ENCODE measurements at places on chromosomes 1 and 21. TPM values are rescaled to one million over a fixed set of nuclear protein-coding genes. Genes with fewer than 3 reads are reported as not detected.

- DNase-seq, result no peak
These were observed 84.6 kb downstream of the SYT2 start for GRCh38 chr1:202625416-202626360.

DNA sequence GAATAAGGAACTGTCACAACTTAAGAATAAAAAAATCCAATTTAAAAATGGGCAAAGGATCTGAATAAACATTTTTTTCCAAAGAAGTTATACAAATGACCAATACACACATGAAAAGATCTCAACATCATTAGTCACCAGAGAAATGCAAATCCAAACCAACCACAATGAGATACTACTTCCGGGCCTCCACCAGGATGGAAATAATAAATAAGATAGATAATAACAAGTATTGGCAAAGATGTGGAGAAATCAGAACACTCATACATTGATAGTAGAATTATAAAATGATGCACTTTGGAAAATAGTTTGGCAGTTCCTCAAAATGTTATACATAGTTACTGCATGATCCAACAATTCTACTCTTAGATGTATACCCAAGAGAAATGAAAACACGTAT, 18.7 kb downstream of the ZSWIM5 start:
- DNase-seq, result no peak

- no peak for DNase-seq
These were observed 40.3 kb upstream of the LRRC8B start for GRCh38 chr1:89484092-89485038.

GRCh38 chr1:241985787-241986186, 13.1 kb downstream of the MAP1LC3C start:
- no peak for DNase-seq

SFN gene
- 23.5 TPM for polyA plus RNA-seq

- DNase-seq, result no peak
These were observed 20.7 kb upstream of the PADI4 start for GRCh38 chr1:17287130-17287776.

DNA sequence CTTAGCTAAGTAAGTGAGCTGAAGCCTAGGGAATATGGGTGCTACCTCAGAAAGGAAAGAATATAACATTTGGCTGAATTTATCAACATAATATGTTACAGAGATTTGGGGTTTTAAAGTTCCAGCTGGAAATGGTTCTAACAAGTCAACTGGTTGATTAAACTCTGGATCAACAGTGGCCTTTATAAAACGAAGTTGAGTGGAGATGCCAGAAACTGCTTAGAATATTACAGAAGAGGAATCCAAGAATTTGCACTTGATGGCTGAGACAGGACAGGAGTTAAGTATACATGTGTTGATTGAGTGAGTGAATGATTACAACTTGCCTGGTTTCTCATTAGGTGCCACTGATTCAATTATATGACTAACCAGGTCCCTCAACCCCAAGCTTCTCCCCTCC, 7.4 kb upstream of the ZBTB17 start:
- no peak for DNase-seq

- DNase-seq, result no peak
These were observed 31.0 kb downstream of the ZNF496 start for GRCh38 chr1:247300491-247301175.

DNA sequence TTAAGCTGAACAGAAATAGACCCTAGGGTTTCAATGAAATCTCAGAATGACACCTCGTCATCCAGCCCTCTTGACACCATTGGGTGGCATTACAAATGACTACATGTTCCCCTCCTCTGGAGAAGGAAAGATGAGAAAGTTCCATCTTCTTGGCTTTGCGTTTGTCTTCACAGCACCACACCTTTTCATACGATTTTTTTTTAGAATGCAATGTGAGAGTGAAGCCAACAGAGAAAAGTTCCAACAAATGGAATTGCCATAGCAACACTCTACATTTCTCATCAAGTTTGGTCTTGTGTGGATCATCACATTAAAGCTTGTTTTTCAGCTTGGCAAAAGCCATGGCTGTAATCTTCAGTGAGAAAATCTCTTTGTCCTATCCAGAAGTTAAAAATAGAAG, 183.4 kb upstream of the SNX7 start:
- no peak for DNase-seq

LCE1B gene
- polyA plus RNA-seq, result not detected

GRCh38 chr1:231969076-231969475, 342.5 kb downstream of the DISC1 start:
- no peak for DNase-seq

UBXN11 gene
- 12.2 TPM for polyA plus RNA-seq

GPR153 gene
- 12.9 TPM for polyA plus RNA-seq

CSMD2 gene
- 0.32 TPM for polyA plus RNA-seq

DNA sequence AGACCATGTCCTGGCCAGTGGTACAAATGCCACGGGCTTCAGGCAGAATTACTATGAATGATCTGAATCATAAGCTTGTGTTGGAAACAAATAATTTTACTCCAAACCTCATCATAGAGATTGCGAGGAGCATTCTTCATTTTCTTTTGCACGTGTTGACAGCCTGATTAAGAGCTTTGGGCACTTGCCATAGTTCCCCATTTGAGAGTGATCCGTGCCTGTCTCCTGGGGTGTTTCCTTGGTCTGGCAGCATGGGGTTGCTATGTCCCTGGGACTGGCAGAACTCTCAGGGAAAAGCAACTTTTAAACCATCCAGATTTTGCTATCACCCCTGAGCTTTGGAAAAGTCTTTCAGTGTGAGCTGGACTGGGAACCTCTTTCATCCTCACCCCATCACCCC, 54.3 kb upstream of the KCNJ6 start:
- no peak for DNase-seq

DNA sequence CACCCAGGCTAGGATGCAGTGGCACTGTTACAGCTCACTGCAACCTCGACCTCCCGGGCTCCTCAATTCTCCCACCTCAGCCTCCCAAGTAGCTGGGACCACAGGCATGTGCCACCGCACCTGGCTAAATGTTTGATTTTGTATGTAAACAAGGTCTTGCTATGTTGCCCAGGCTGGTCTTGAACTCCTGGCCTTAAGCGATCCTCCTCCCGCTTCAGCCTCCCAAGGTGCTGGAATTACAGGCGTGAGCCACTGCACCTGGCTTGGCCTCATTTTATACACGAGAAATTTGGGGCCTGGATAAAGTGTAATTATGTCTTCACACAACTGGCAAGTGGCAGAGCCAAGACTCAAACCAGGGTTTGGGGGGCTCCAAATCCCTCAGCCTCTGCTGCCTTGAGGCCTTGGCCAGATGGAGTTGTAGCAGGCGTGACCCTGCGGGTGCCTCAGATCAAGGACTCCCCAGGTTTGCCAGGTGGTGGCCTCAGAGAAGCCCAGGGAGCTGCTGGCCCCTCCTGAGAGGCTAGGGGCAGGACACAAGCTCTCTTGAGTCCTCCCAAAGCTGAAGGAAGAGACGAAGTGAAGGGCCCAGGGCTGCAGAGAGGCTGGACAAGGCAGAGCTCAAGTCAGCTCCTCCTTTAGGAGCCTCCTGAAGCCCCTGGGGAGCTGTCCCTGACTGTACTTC, 61.7 kb downstream of the MDM4 start:
- DNase-seq, result no peak

GRCh38 chr21:36347278-36347961, 27.4 kb downstream of the MORC3 start:
- DNase-seq, result no peak

DNA sequence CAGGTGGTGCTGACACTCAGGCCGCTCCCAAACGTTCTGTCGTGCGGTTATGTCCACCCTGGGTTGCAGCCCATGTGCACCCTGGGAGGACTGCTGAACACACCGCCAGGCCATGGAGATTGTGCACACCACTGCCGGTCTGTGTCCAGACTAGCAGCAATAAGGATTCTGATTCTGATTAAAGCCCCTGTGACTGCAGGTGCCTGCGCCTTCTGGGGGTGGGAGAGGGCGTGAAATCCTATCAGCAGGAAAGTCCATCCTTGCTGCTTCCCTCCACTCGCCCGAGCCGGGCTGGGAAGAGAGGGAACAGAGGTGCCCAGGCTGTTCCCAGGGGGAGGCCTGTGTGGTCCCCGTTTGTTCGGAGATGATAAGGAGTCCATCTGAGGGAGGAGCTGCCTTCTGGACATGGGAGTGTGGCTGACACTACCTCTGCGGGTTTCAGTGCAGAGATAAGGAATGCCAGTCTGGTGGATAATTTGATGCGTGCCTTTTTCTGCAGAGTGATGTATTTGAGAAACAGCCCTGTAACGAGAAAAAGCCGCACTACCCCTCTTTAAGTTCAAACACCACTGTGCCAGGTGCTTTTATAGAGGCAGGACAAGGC, 41.2 kb downstream of the BACE2 start:
- DNase-seq, result no peak

DNA sequence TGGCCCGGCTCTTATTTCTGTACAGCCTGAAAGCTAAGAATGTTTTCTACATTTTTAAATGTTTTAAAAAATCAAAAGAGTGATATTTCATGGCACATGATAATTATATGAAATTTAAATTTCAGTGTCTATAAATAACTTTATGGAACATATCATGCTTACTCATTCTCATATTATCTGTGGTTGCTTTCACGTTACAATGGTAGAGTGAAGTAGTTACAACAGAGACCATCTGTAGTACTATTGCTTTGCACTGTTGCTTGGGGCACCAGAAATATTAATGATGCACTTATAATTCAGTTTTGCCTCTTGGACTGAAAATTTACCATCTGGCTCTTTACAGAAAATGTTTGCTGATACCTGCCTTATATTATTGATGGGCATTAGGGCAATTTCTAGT, 481.6 kb downstream of the PLPP3 start:
- no peak for DNase-seq

DNA sequence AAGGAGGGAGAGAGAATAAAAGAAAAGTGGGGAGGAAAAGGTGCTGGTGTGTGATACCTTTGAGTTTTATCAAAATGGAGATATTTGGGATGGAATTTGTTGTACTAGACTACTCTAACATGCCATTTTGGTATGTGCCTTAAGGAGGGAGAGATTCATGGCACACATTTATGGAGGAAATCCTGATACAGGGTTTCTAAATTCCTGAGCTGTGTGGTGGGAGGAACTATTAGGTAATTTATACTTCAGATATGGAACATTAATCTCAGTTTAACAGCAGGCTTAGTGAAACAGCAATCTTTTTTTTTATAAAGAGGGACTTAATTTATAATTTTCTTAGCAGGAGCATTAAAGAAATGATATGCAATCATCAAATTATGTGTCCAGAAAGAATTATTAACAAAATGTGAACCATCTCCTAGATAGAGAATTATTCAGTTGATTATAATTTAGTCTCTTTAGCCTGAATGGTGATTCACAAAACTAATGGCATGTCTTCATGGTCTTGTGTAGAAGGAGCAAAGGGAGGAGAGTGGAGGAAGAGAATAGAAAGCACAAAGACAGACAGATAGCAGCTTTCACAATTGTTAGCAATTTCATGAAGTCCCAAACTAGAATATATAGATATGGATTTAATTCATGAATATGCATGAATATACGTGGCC, 301.6 kb downstream of the HLX start:
- DNase-seq, result no peak

GRCh38 chr1:41616563-41616962, 132.1 kb upstream of the EDN2 start:
- no peak for DNase-seq

RGS8 gene
- 0.03 TPM for polyA plus RNA-seq
